ENCODE measurements at places on chromosomes 1 and 21. TPM values are rescaled to one million over a fixed set of nuclear protein-coding genes. Genes with fewer than 3 reads are reported as not detected.

EXTL1 gene
- total RNA-seq, result 0.71 TPM

NBPF6 gene
- total RNA-seq, result not detected

ZMPSTE24 gene
- total RNA-seq, result 20.3 TPM

DNA sequence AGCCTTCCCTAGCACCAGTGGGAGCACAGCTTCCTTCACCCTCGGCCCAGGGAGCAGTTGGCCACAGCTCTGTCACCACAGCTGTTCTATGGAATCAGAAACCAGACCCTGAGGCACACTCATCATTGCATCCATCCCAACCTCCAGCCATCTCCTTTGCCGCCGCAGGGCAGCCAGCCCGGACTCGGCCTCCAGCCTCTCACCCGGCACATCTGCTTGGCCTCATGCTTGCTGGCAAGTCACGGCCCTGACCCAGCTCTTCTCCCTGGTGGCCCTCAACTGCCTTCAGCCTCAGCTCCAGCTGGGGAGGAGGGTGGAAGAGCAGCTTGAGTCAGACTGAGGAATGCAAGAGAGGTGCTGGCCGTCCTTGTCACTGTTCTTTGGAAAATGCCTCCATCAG is 59.8 kb downstream of the TOR1AIP2 start:
- peak; percentile 72 for DNase-seq

- DNase-seq, result no peak
Measured at GRCh38 chr1:11072216-11072917, 12.5 kb upstream of the SRM start.

DNA sequence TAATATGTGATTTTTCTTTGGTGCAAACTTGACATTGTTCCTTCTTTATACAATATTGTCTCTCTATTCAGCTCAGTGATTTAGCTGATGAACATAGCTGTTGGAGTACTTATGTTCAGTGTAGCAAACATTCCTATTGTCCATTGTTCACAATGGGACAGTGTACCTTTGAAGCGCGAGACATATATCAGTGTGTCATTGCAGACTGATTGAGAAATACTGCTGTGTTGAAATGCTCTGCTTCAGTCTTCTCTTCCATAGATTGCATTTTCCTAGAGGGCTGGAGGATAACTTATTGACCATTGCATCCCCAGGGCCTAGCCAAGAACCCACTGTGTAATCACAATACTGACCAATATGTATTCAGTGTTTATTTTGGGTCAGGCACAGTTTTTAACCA is 46.5 kb downstream of the HLX start:
- DNase-seq, result no peak

- DNase-seq, result no peak
Measured at GRCh38 chr1:81813691-81814090, 13.0 kb downstream of the ADGRL2 start.

- DNase-seq, result peak; percentile 62
Measured at GRCh38 chr1:223363856-223364684, at the start of gene SUSD4. Gene SUSD4 (minus strand): TSS chr1:223364176. CDS start chr1:223363425, 751 bp downstream.

- DNase-seq, result no peak
Measured at GRCh38 chr1:228018125-228018398, 11.3 kb downstream of the WNT3A start.
